Stimulated activated CD4-positive, alpha-beta T cell treated with anti-CD3 and anti-CD28 coated beads, Interleukin-12 subunit alpha, Interleukin-12 subunit beta, amount 100 ng/mL, for 48 hours (primary cell): ENCODE measurements at places on chromosomes 3 and 15.

DNA sequence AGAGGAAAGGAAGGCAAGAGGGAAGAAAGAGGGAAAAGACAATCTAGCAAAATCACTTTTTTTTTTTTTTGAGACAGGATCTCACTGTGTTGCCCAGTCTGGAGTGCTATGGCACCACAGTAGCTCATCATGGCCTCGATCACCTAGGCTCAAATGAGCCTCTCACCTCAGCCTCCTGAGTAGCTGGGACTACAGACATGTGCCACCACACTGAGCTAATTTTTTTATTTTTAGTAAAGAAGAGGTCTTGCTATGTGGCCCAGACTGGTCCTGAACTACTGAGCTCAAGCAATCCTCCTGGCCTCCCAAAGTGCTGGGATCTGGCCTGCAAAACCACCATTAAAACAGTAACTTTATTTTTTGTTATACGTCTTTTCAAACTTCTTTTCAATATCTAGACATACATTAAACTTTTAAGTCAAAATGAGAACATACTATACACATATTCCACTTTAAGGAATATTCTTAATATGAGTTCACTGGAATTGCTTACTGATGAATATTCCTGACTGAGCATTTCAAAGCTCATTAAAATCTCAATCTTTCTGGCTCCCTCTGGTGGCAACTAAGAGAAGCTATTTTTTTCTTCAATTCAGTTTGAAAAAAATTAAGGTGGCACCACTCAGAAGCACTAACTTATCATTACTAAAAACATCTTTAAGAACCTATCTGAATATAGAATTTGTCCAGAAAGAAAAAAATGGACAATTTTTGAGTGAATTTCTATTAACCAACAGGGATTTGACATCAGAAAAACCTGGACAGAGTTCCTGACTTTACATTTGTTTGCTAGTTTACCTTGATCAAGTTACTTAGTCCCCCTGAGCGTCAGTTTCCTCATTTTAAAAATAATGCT, 40.9 kb downstream of the UACA start:
- DNase-seq = no peak

GRCh38 chr3:62228467-62228866, 144.9 kb downstream of the FEZF2 start:
- DNase-seq = no peak

GRCh38 chr15:70931821-70932220, 39.2 kb downstream of the LRRC49 start:
- no peak for DNase-seq

- no peak for DNase-seq
These were observed 34.2 kb downstream of the MYZAP start for GRCh38 chr15:57625703-57626448.

DNA sequence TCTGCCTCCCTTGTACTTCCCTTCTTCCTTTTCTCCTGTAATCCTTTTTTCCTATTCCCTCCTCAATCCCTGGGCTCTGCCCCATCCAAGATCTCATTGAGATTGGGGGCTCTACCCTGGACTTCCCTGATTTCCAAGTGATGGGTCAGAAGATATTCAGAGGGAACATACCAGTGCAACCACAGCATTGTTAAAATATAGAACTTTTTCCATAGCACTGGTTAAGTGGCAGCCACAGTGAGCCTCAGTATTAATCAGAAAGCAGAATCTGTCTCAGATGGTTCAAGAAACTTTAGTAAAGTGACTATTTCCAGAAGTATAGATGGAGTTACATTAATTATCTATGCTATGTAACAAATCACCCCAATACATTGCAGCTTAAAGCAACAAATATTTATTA, 18.7 kb upstream of the SCN10A start:
- DNase-seq = no peak

DNA sequence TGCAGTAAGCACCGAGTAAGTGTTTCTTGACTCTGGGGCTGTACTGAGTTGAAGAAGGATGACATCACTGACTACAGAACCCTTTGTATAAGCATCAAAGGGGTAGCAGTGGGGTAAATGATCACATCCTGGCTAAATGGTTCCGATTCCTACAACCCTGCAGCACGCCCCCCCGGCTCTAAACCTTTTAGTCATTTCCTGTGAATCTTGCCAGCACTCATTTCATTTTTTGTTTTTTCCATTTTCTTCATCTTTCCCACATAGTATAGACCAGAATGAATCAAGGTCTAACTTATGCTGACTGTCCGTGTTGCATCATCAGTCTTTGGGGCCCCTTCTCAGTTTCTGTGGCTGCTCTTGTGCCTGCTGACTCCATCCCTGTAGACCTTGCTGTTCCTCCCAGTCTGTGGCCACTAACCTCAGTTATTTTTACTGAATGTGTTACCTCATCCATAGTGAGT, 383.1 kb upstream of the TPRG1 start:
- peak; percentile 70 for DNase-seq

DNA sequence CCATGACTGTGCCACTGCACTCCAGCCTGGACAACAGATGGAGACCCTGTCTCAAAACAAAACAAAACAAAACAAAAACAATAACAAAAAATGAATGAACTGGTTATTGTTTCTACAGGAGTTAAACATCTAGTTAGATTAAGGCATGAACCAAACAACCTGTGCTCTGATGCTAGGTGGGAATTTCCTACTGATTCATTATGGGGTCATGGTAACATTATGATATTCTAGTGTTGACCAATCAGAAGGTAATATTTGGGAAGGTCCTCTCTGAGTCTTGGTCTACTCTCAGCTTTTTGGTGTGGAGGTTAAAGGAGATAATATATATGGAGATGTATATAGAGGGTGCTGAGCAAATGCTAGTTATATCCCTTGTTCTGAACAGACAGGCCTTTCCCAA, 37.6 kb downstream of the MCF2L2 start:
- no peak for DNase-seq

GRCh38 chr3:184727357-184728009, 15.6 kb upstream of the MAGEF1 start:
- DNase-seq = peak; percentile 20
